Heart left ventricle (tissue), 16 donors: ENCODE measurements at places on chromosomes 7 and 10. TPM values are rescaled to one million over a fixed set of nuclear protein-coding genes. Genes with fewer than 3 reads are reported as not detected.

The ECHDC3 gene
- 30.2 TPM for polyA plus RNA-seq

GRCh38 chr7:134852625-134853024, 73.2 kb downstream of the CALD1 start:
- no peak for DNase-seq

DNA sequence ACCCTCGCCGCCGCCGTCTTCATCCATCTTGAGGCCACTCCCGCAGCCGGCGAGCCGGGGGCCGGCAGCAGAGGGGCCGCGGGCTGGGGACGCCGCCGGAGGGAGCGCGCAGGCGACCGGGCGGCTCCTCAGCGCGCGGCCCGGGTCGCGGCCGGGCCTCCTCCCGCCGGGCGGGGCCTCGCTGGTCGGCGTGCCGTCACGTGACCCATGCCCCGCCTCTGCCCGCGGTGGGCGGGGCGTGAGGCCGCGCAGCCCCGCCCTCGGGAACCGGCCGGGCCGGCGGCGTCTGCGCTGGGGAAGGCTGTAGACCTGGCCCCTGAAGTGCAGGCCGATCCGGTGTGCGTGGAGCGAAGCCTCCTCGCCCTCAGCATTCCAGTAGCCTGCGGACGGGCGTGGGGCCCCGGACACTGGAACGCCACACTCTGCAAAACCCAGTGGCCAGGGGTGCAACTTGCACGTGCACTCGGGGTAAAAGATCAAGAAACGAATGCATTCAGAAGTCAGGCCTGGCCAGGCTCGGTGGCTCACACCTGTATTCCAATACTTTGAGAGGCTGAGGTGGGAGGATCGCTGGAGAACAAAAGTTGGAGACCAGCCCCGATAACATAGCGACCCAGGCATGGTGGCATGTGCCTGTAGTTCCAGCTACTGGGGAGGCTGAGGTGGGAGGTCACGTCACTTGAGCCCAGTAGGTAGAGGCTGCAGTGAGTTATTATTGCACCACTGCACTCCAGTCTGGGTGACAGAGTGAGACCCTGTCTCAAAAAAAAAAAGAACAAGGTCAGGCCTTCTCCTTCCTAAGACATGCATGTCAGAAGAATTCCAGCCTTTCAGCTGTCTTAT, at the start of gene CYTH3:
CYTH3 (minus strand) TSS at position 144 of the 843 bp plus-strand sequence; CDS start at position 27, 117 bp downstream.
- DNase-seq = peak; percentile 88

GRCh38 chr10:22990443-22990842, 62.6 kb downstream of the ARMC3 start:
- no peak for DNase-seq

DNA sequence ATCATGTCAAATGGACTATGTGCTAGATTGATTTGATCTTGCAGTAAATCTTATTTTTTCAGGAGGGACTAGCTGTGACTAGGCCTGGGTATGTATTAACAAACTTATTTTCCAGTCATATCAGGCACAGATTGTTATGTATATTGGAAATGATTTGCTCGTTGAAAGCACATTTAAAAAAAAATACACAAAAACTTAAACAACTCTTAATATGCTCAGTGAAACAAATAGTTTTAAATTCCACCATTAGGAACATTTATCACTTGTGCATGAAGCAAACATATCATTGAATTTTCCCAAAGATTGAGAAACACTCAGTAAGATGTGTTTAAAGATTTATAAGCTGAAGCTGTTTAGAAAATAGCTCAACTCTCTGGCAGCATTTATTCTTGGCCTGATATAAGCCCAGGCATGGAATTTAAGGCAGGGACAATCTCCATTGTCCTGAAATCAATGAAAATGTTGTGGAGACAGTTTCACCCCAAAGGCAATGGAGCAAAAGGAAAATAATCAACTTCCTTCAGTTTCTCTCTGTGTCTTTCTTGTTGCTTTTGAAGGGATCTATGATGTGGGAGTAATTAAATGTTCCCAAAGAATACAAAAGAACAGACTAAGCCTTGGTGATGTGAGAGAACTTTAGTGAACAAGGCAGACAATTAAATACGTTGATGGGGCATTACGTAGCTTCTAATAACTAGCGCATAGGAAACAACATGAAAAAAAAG, 250.3 kb downstream of the GPR37 start:
- DNase-seq = no peak

The SMKR1 gene
- polyA plus RNA-seq = not detected

The GFRA1 gene
- 0.76 TPM for polyA plus RNA-seq

The IL15RA gene
- 6.6 TPM for polyA plus RNA-seq

GRCh38 chr7:16092711-16093110, 328.6 kb downstream of the CRPPA start:
- DNase-seq = no peak
